ENCODE measurements at places on chromosomes 2 and 18. TPM values are rescaled to one million over a fixed set of nuclear protein-coding genes. Genes with fewer than 3 reads are reported as not detected.

DNA sequence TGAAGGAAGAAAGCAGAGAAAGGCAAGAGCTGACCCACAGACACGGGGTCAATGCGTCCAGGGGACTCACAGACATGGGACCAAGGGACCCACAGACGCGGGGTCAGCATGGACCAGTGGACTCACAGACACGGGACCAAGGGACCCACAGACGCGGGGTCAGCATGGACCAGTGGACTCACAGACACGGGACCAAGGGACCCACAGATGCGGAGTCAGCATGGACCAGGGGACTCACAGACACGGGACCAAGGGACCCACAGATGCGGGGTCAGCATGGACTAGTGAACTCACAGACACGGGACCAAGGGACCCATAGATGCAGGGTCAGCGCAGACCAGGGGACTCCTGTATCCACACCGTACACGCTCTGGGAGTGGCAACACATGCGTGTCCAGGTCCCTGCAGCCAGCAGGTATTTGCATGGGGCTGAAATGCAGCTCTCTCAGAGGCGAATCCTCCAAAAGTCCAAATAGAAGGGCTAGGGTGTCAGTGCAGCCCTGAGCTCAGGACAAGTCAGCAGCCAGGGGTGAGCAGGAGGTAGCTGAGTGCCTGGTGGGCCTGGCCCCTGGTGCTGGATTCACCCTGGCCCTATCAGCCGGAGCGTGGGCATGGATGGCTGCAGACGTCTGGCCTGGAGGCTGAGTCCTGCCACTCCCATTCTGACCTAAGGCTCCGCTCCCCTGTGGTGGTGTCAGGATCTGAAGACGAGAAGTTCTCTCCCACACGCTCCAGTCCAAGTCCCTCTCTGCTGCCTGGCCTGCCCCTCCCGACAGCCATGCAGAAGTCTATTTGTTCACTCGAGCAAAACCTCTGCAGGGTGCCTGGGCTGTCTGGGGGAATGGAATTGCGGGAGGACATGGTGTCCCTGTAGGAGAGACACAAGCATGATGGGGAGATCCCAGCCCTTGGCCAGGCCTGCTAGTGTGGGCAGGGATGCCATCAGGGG is 28.5 kb downstream of the TMEM18 start:
- no peak for DNase-seq

DNA sequence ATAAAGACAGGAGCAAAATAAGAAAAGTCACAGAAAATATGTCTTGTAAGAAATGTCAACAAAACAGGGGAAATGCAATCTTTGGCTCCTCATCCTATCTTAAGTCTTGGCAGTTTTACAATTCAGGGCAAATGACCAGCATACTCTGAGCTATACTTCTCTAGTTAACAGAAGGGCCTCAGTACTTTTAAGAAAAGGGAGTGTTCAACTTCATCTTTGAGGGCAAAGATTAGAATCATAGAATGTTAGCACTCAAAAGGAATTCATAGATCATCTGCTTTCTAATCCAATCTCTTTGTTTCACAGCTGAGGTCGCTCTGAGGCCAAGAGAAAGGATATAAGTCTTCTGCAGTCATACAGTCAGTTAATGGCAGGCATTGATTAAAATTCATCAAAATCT is 174.0 kb upstream of the NT5C1B start:
- no peak for DNase-seq

DNA sequence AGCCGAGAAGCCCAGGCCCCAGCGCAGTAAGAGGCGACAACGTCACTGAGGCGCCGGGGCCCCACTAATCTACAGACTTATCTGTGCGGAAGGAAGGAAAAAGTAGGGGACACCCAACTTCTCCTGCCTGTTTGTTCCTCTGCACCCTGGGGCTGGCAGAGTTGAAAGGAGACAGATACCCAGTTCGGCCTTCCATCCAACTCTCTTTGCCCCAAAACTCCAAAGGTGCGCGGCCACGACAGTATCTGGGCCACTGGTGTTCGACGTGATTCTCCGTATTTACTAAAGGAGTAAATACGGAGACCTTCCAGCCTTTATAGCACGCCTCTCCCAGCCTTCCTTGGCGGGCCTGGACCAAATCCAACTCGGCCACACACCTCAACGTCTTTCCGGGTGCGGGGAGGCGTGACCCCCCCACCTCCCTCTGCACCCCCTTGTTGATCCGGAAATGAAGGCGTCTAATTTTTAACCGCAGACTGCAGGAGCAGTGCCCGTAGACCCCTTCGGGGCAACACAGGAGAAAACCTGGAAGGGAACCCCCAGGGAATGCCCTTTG is 1.6 kb downstream of the SMAD7 start:
- DNase-seq: no peak

GRCh38 chr2:12603781-12604295 is 112.9 kb upstream of the TRIB2 start:
- no peak for DNase-seq

GRCh38 chr2:85151026-85151425 is 17.8 kb downstream of the TCF7L1 start:
- no peak for DNase-seq

DNA sequence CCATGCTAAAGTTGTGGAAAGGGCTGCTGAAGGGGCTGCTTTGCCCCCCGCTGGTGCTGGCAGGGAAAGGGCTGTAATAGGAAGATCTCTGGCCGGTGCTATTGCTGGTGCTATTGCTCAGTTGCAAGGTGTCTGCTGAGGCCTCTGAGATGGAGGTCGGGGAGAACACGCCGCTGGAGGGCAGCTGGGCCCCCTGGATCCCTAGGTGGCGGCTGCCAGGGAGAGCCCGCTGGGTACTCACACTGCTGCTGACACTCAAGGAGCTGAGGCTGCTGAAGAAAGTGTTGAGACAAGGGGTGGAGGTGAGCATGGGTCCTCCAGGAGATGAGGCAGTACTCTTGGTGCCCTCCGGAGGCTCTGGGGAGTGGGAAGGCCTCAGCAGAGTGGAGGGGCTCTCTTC is 4.2 kb downstream of the FOXI3 start:
- no peak for DNase-seq

GRCh38 chr18:79573921-79574491 is 105.6 kb upstream of the CTDP1 start:
- DNase-seq: no peak

- DNase-seq: no peak
Measured at GRCh38 chr2:216306868-216307267, 65.4 kb downstream of the MARCHF4 start.

GRCh38 chr2:132415915-132416722 is 486 bp upstream of the GPR39 start:
- DNase-seq: peak; percentile 94

DNA sequence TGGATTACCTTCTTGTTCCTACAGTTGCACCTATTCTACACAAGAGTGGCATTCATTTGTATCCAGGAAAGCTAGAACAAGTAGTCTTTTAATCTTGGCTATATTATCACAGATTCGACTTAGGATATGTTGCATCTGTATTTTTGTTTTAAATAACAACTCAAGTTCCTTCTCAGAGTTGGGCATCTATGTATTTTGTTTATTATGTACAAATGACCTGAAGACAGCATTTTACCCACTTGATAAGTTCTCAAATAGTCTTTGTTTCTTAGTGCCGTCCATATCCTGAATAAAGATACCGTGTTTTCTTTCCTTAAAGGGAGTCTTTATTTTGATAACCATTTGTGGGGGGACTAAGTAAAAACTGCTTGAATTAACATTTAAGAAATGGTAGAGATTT is 2.9 kb downstream of the ITPRID2 start:
- no peak for DNase-seq

DNA sequence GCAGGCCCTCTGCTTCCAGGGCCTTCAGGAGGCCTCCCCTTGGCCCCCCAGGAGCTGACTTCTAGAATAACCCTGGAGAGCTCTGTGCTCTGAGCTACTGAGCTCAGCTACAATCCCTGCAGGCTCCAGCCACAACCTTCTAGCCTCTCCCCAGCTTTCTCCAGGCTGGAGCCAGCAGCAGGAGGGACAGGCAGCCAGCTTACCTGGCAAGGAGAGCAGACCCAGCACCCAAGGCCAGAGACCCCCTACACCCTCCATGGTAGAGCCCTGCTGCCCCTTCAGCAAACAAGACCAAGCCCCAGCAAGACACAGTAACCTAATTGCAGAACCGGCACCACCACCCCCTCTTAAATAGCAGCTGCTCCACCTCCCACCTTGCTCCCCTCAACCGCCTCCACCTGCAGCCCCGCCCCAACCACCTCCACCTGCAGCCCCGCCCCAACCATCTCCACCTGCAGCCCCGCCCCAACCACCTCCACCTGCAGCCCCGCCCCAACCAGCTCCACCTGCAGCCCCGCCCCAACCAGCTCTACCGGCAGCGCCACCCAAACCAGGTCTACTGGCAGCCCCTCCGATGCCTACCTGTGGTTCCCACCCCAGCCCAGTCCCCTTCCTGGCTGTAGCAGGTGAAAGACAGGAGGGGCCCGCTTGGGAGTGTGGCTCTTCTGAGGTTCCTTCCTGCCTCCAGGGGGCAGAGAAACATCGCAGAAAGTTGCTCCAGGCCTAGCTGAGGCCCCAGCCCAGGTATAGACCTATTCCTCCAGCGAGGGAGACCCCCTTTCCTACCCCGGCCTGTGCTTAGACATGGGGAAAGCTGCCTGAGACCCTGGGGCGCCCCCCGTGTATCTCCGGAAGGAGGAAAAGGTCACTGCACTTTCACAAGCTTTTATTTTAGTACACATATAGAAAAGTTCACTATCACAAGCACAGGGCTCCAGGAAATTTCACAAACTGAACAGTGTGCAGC is at the start of gene ASTL:
Gene ASTL, minus strand, starts transcription at position 324 of the 967 bp plus-strand sequence. Its CDS starts 66 bp downstream, at position 258.
- DNase-seq: no peak

- DNase-seq: no peak
Measured at GRCh38 chr2:171793691-171794678, 100.1 kb downstream of the SLC25A12 start.

- DNase-seq: no peak
Measured at GRCh38 chr2:61537277-61537949, 743 bp downstream of the XPO1 start.

- DNase-seq: no peak
Measured at GRCh38 chr2:23566241-23567142, 181.5 kb downstream of the KLHL29 start.

DNA sequence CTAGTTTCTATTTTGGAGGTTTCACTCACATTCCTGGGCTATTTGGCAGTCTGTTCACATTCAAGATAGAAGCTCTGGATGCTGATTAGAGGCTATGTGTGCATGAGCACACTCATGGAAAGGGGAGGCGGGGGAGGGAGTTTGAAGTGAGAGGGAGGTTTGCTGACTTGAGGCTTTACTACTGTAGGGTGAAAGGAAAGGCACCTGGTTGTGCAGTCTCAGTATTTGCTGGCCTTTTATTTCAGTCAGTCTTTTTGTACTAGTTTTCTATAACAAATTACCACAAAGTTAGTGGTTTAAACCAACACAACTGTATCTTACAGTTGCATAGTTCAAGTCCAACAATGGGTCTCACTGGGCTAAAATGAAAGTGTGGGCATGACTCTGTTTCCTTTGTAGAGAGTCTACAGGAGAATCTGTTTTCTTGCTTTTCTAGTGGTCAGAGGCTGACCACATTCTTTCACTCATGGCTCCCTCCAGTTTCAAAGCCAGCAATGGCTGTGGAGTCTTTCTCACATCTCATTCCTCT is 47.7 kb upstream of the NR4A2 start:
- DNase-seq: no peak

The MRO gene
- 0.84 TPM for total RNA-seq

The DHRS9 gene
- total RNA-seq: 0.15 TPM

The GNLY gene
- 0.74 TPM for total RNA-seq

The CROCC2 gene
- total RNA-seq: not detected

The ALK gene
- total RNA-seq: not detected

The DSG2 gene
- total RNA-seq: 123 TPM

The RND3 gene
- total RNA-seq: 15.0 TPM

The RAMP1 gene
- total RNA-seq: 23.4 TPM

The ZSCAN30 gene
- 11.5 TPM for total RNA-seq

The ANKRD30BL gene
- total RNA-seq: not detected

All from HCT116 (cell line).